Kasumi-1 (cell line): ENCODE measurements at places on chromosomes 1 and 21.
A peak's percentile ranks its signal among the peaks of the same experiment; 100 is the strongest.

GRCh38 chr1:100893718-100894117 lies 924 bp downstream of the EXTL2 start:
- DNase-seq, result no peak

DNA sequence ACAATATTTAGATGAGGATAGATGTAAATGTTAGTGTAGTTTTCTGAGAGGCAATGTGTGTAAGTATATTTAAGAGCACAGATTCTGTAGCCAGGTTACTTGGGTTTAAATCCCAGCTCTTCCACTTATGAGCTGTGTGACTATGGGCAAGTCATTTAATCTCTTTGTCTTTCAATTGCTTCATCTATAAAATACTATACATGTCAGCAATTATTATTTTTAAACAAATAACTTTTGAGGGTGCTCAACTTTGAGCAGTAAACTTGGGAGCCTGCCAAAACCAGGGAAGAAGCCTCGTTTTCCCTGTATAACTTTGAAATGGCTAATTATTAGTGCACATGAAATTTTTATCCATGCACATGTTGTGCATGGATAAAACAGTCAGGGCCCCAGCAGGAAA lies 222.8 kb downstream of the FOXD2 start:
- DNase-seq, result no peak

DNA sequence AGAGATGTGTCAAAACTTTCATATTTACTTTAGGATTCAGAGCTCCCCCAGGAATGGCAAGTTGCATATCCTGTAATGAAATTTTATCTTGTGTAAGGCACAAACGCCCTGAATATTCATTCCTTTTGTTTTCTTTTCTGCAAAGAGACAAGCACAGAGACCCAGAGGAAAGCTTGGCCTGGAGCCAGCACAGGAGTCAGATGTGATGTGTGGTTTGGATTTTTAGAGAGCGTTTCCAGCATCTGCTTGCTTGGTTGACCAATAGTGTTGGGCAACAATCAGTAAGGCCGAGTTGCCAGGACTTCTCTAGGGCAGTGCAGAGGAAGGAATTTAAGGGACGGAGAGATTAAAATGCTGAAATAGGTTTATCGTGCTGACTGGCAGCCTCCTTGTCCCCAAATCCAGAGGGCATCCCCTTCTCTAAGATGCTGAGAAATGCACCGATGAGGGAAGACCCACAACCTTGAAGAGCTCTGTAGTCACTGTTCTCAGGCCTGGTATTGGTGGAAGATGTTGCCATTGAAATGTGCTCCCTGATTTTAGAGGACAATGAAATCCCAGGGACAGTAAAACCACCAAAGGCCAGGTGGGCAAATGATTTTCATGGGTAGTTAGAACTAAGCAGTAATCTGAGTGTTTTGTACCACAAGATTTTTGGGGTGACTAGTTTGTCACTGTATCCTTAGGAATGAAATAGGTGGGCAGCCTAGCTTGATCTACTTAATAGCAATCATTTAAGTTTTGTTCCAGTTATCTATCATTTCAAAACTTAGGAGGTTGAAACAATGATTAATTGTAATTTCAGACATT lies 37.9 kb upstream of the RHOU start:
- peak; percentile 9 for DNase-seq

DNA sequence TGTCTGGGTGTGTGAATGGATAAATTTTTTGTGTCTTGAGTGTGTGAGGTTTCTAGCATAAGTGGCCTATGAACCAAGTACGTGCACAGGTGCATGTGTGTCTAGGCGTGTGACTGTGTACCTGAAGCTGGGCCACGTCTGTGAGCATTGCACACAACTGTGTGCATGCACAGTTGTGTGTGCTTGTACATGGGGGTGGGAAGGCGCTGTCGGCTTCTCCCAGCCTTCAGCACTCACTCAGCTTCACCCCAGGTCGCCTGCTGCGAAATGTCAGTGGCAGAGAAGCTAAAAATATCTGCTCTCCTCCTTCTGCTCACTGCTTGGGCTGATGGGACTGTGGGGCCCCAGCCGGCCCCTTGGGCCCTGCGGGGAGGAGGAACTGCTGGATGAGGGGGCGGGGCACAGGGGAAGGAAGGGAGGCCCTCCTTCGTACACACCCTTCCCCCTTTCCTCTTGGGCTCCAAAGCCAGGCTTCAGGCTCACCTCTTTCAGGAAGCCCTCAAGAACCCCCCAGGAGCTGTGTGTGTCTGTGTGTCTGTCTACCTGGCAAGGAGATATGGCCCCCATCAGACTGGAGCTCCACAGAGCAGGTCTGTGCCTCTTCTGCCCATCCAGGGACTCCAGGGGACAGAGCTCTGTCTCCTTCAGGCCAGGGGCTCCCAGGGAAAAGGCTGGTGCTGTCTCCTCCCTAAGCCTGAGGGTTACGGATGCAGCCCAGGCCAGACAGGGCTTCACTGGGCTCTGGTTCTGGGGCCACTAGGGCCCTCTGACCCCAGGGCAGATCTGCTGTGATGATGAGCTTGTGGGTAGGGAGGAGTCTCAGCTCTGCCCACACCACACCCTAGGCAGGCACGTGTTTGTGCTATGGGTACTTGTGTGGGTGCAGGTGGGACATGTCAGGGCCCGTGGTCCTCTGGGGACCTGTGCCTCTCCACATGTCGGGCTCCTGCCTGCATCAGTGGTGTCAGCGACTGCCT lies 35.6 kb upstream of the WASF2 start:
- DNase-seq, result peak; percentile 94

DNA sequence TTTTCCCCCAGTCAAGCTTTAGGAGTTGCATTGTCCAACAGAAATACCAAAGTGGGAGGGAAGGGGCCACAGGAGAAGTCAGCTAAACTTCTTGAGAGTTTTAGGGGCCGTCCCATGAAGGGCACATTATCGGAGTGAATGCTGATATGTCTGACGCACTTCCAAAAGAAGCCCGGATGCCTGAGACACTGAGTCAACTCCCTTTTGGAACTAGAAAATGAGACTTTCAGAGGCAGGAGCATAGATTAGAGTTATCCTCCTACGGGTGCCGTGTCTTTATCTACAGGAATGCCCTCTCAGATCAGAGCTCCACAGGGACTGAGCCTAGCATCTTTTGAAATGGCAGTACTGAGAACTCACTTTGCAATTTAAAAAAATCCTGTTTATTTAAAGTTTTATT lies 13.1 kb downstream of the ACTN2 start:
- no peak for DNase-seq

DNA sequence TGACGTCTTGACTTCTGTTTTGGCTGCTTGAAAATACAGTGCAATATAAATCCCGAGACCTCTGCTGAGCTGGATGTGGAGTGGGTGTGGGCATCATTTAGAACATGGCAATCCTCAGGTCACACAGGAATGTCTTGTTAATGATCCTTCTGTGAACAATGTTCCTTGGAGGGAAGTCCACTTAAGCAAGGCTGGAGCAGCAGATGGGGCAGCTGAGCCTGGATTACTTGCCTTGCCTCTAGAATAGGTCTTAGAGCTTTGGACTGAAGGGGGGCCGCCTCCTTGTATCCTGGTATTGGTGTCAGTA lies 926 bp upstream of the SCMH1 start:
- no peak for DNase-seq

DNA sequence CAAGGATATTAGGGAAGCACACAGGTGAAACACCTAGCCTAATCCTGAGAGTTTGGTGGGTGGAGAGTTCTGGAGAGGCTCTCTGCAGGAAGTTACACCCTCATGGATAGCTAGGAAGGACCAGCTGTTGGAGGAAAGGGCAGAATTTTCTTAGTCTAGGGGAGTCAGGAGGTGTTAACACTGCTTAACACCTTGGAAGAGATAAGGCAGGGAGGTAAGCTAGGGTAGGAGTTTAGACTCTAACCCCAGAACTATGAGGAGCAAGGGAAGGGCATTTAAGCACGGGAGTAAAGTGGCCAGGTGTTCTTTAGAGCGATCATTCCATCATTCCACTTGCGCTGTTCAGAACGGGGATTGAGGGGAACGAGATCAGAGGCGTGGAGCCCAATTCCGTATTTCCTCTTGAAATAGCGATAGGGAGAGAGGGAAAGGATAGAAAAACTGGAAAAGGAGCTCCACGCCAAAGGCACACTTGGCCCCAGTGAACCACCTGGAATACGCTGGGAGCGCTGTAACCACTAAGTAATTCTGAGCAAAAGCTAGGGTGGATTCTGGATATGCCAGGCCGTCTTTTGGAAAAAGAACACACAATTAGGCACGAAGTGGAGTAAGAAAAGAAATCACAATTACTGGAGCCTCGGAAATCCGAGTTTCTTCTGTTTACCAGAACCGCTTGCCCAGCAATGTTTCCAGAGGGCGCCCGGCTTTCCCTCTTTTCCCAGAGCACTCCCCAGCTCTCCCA lies 1.5 kb upstream of the GPR137B start:
- no peak for DNase-seq

- DNase-seq, result no peak
Measured at GRCh38 chr1:214861615-214862014, 220.9 kb upstream of the KCNK2 start.

- no peak for DNase-seq
Measured at GRCh38 chr1:6033986-6034749, 11.5 kb upstream of the KCNAB2 start.

- DNase-seq, result peak; percentile 57
Measured at GRCh38 chr1:18681423-18681835, 50.8 kb downstream of the PAX7 start.

DNA sequence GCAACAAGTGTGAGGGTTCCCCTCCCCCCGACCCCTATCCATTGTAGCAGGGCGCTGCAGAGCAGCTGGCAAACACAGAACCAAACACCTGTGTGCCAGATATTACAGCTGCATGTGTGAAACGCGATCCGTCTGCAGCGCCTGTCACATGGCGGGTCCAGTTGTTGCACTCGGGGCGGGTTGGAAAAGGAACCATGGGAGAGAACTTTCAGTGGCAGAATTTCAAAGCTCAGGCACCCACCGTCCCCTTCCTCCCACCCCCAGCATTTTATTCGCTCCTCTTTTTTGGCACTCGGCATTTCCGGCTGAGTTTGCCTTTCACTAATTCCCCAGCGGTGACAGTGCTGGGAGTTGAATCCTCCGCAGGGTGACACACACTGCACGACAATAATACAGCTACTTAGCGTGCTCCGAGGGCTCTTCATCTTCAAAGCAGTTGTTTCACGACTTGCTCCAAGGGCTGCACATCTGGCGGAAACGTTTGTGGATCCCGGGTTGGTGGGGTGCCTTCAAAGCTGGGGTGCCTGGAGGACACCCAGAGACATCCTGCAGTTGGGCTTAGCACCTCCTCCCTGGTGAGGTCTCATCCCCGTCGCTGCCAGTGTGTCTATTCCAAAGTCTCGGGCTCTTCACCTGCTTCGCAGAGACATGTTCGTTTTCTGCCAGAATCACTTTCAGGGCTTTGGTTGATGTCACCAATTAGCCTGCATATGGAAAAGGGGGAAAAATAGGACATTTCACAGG lies 180.7 kb downstream of the ZBTB18 start:
- DNase-seq, result peak; percentile 34

- no peak for DNase-seq
Measured at GRCh38 chr21:44890961-44891541, 17.6 kb upstream of the PTTG1IP start.

DNA sequence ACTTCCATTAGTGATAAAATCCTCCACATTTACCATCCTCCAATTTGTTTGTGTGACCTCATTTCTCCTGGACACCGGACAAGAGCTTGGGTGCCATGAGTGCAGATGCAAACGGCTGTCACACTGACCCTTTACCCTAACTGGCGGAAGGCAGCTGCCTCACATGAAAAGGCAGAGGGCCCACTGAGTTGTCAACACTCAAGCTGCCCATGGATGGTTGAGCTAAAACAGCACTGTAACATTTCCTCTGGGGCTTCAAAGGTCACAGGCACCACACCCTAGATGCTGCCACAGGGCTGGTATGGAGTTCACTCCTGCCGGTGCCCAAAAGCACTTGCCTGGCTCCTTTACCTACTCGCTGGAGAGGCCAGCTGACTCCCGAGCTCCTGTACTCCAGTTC lies 653.4 kb downstream of the KCNT2 start:
- DNase-seq, result no peak
